Stimulated activated CD8-positive, alpha-beta memory T cell treated with anti-CD3 and anti-CD28 coated beads, Interleukin-4, amount 100 ng/mL, for 1 hour (primary cell): ENCODE measurements at places on chromosomes 6 and 20.

DNA sequence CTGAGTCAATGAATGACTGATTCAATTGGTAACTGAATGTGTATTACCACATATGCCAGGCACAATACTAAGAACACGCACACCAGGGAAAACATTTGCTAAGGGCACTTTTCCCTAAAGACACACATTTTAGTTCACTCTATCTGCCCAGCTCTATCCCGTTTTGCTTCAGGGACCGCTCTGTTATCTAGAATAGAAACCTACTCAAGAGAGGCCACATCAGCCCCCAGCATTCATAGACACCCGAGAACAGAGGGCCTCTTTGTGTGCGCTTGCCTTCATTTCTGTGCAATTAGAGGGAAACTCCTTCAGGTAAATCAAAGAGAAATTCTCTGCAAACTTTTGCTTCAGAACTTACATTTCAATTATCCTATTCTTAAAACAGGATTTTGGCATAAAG lies 50.3 kb downstream of the DZANK1 start:
- DNase-seq, result no peak

GRCh38 chr6:67908379-67908778 lies 726.7 kb upstream of the ADGRB3 start:
- DNase-seq, result no peak

GRCh38 chr6:28282926-28283325 lies 1.6 kb downstream of the PGBD1 start:
- DNase-seq, result no peak

- DNase-seq, result no peak
Measured at GRCh38 chr6:70684794-70685493, 17.3 kb downstream of the SMAP1 start.

GRCh38 chr20:40304119-40304613 lies 384.9 kb downstream of the MAFB start:
- no peak for DNase-seq

DNA sequence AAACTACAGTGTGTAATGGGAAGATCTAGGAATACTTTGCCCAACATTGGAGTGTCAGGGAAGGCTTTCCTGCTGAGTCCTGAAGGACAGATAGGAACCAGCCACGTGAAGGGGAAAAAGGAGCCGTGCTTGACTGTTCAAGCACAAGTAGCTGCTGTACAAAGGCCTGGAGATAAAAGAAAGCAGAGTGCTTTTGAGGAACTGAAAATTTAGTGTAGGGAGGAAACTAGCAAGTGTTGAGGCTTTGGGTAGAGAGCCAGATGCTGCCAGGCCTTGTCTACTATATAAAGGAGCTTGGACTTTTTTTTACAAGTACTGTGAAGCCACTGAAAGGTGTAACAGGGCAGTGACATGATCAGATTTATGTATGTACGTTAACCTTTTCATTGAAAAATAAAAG lies 39.0 kb downstream of the DSE start:
- no peak for DNase-seq

GRCh38 chr6:64146876-64147275 lies 511.3 kb downstream of the PHF3 start:
- no peak for DNase-seq

GRCh38 chr6:43913375-43914271 lies 143.6 kb downstream of the VEGFA start:
- DNase-seq, result no peak

DNA sequence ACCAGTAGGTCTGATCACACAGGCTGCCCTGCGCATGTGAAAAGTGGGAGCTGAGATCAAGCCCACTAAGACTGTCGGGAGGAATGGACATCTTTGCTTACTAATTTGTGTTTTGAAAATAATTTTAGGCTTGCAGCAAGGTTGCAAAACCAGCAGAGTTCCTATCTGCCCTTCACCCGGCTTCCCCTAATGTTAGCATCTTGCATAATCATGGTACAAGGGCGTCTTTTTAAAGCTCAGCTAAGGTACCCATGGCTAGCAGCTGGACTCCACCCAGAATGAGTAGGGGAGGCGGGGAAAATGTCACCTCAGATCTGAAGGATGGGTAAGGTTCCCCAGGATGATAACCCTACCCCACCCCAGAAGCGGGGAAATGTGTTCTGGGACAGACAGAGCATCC lies 25.3 kb upstream of the BMP7 start:
- DNase-seq, result no peak

DNA sequence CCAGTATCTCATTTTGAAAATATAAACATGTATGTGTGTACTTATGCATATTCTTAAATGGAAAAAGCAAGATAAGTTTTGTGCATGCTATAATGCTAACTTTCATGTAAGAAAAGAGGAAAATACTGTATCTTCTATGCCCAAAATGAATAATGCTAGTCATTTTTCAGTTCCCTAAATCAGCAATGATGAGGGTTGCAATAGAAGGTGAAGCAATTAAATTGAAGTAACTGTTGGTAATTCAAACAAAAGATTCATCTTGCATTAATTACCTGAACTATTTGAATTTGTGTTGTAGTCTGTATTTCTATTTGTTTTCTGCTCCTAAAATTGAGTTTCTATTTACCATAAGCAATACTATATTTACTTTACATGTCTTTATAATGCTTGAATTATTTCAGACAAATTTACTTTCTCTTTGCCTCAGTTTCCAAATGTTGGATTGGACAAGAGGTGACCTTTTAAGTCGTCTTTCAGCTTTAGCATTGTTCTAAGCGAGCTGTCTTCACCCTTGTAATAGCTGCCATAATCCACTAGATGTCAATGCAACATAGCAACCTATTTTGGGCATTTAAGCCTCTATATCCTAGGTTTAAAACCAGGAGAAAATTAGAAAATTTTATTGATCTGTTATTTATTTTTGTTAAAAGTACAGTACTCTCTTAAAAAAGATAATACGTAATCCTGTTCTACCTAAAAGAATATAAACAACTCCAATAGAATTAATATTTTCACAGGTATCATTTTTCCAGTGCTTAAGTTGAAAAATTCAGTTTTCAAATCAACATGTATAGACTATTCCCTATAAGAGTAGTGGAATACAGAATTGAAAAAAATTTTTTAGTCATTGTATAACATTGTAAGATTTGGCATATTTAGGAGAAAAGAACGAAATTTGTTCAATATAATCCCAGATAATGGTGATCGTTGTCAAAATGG lies 52.3 kb upstream of the IFNGR1 start:
- no peak for DNase-seq

- DNase-seq, result no peak
Measured at GRCh38 chr6:36033935-36034334, 6.3 kb downstream of the MAPK14 start.

DNA sequence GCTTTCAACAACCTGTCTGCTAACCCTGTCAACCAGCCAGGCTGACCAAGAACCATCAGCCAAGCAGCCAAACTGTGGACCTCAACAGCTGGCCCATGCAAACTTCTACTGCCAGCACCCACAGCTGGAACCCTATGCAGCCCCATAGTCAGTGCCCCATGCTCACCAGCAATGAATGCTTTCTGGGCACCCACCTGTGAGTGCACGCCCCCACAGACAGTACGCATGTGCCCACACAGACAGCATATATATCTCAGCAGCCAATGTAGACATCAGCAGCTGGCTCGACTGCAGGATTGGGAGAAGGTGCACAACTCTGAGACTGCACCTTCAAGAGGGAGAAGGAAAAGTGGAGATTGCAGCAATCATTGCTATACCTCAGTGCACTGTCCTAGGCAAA lies 1534.6 kb downstream of the GRIK2 start:
- no peak for DNase-seq

DNA sequence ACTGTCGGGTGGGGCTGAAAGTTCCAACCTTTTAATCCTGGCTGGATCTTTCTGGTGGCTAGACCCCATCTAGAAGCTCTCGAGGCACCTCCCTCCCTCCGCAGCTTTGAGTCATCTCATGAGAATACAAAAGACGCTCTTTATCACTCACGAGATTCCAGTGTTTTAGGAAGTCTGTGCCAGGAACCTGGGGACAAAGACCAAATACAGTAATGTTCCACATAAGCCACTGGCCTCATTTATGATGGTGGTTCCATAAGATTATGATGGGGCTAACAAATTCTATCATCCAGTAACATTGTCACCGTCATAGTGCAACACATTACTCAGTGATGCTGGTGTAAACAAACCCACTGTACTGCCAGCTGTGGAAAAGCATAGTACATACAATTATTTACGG lies 48.7 kb downstream of the NCOA7 start:
- DNase-seq, result no peak

DNA sequence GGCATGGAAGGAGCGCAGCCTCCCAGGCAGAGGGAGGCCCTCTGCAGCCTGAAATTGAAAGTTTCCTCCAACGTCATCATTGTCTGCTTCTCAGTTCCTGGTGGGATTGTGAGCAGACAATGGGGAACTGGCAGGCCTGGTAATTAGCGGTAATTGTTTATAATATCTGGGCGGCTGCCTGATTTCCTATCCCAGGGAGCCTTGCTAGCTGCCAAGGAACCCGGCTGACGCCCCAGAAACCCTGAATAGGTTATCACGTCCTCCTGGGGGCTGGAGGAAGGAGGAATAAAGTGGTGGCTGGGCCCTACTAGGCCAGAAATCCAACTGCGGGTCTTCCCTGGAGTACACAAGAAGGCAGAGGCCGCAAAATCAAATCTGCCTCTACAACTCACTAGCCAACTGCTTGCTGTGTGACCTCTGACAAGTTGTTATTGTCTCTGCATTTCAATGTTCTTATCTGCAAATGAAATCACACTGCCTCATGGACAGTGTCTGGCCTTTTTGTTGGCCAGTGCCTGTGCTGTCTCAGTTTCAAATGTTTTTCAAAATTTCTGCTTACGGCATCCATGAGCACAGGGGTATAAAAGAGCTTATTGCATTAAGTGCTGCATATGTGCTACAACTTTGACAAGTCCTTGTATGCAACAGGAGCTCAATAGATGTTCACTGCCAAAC lies 16.9 kb downstream of the KCNK15 start:
- no peak for DNase-seq

GRCh38 chr20:50913690-50914375 lies 17.4 kb downstream of the ADNP start:
- no peak for DNase-seq

- DNase-seq, result no peak
Measured at GRCh38 chr6:142892254-142893021, 52.5 kb downstream of the HIVEP2 start.

- DNase-seq, result no peak
Measured at GRCh38 chr6:3719462-3720308, 31.8 kb downstream of the PXDC1 start.

DNA sequence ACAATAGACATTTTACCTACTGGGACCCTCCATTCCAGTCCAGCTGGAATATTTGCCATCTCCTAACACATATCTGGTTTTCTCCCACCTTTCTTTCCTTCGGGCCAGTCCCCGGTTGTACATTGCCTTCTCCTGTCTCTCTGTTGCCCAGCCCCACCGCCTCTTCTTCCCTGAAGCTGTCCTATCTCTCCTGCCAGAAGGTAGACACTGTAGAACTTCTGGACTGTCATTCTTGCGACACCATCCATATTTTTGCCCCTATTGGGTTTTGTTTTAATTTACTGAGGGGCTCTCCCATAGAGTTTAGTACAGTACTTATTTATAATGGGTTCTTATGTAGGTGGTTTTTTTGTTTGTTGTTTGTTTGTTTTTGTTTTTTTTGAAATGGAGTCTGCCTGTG lies 4.9 kb downstream of the PTK7 start:
- no peak for DNase-seq

GRCh38 chr6:150250826-150251225 lies 108.0 kb downstream of the PPP1R14C start:
- no peak for DNase-seq

GRCh38 chr6:109456111-109456583 lies 575 bp upstream of the MICAL1 start:
- no peak for DNase-seq

DNA sequence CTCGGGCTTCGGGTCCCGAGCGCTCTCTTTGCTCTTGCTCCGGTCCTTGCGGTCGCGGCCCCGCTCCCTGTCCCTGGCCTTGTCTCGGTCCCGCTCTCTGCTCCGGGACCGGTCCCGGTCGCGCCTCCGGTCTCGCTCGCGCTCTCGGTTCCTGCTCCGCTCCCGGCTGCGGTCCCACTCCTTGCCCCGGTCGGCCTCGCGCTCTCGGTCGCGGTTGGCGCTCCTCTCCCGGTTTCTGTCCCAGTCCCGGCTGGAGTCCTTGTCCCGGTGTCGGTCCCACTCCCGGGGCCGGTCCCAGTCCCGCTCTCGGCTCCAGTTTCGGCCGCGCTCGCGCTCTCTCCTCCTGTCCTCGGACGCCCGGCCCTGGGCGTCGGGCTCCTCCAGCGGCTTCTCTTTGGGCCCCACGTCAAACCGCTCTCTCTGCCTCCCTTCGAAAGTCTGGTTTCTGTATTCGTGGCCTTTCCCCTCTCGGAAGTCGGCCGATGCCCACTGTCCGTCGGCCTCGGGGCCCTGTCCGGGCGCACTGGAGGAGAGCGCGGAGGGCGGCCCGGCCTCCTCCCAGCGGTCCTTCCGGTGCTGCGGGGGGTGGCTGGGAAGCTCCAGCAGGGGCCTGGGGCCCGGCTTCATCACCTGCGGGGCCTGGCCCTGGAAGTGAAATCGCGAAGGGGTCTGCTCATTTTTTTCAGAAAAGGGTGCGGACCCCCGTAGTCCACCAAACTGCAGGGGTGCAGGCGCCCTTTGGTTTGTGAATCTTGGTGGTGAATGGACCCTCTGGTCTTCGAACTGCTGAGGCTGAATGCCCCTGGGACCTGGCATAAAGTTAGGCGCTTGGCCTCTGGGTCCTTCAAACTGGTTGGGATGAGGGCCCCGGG lies 17.9 kb upstream of the TCFL5 start:
- DNase-seq, result no peak

DNA sequence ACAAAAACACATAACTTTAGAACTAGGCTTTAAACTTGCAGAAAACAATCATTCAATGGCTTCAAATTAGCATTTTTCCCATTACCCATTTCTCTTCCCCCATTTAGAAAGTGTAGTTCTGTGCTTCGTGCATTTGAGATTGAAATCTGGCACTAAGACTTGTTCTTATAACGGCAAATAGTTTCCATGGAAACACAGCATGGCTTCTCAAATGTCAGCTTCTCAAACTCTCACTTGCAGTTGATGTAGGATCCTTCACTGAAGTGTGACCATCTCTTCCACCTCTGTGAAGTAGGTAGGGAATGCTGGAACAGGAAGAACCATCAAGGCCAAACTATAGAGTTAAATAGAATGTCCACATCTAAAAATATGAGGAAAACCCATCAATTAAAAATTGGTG lies 52.2 kb downstream of the MANEA start:
- DNase-seq, result no peak

DNA sequence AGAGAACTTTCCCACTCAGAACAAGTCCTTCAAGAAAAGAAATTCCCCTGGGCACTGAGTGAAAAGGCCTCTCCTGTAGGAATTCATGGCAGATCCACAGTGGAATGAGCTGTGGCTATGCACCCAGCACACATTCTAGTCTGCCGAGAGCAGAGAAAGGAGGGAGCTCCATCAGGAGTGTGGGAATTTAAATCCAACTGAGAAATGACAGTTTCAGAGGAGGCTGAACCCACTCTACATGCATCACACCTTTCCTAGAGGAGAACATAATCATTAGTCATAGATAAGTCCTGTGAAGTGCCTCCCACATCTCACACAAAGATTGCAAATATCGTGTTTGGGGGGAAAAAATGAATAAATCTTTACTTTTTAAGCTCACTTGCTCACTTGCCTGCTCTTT lies 530.2 kb upstream of the HTR1E start:
- no peak for DNase-seq
